ENCODE measurements at places on chromosomes 11 and 22.

DNA sequence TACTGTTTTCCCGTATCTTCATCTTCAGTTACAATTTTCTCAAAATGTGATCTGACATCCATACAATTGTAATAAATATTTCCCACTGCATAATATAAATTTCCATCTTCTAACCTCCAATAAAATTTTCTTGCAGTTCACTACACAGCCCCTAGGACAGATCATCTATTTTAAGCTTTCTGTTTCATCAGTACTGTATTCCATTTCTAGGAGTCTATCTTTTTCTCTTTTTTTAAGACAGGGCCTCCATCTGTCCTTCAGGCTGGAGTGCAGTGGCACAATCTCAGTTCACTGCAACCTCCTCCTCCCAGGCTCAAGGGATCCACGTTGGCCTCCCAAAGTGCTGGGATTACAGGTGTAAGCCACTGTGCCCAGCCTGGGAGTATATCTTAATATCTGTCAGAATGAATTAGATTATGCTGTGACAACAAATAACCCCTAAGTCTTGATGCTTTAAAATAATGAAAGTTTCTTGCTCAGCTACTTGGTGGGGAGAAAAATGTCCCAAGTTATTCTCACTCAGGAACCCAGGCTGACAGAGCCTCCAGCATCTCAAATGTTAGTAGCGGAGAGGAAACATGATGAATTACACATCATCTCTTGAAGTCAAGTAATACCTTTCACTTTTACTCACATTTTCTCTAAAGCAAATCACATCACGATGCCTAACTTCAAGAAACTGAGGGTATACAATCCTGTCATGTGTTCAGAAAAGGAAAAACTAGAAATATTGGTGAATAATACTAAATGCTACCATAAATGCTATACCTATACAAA lies 92.2 kb downstream of the BUD13 start:
- no peak for DNase-seq

DNA sequence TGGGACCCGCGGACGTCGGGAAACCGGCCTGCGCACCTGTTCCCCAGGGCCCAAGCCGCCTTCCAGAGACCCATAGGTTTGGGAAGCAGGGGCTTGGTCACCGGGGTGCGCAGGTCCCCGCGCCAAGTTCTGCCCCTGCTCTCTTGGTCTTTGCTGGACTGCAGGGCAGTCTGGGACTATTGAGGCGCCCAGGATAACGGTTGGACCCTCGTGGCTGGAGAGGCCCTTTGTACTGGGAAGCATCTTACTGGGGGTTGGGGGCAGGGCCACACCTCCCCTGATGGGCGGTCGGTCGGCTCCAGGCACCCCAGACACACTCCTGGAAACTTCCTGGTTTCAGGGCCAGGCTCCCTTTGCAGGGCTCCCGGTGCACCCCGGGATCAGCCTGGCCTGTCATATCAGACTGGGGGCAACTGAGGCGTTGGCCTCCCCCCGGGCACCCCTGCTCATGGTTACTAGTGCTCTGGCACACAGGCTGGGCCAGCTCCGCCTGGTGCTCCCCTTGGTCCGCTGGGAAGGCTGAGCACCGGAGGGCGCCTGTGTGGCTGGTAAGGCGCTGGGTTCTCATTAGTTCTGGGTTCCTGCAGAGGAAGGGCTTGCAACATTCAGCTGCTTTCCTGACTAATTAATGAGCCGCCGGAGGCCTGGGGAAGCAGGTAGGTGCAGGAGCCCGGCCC lies 1250.5 kb downstream of the BRD1 start:
- no peak for DNase-seq

- DNase-seq: no peak
These were observed 685.9 kb downstream of the BRD1 start for GRCh38 chr22:49141761-49142160.

GRCh38 chr11:96151501-96151900 lies 191.5 kb downstream of the MAML2 start:
- no peak for DNase-seq

DNA sequence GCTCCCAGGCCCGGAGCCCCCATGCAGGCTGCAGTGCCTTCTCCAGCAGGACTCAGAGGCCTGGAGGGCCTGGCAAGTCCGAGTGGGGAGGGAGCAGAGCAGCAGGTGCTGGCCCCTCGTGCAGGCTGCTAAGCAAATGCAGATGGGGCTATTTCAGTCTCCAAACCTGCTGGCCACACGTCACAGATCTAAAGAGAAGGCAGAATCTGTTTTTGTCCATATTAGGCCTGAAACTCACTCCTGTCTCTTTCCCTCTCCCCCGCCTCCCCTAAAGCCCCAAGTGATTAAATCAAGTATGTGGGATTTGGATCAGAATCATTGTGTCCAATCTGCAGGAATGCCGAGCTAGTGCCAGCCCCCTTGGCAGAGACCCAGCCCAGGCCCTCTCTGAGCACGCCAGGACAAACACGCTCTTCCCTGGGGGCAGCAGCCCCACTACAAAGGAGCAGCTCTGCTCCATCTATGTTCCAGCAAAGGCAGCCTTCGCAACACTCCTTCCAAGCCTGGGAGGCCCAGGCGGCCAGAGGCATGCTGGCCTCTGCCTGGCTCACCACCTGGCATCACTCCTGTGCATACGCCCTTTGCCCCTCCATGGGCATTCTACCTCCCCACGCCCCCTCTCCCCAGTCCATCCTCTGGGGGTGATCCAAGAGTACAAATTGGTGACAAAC lies 26.5 kb downstream of the RPL27A start:
- no peak for DNase-seq
